ENCODE measurements at places on chromosomes 3 and 15. TPM values are rescaled to one million over a fixed set of nuclear protein-coding genes. Genes with fewer than 3 reads are reported as not detected.

DNA sequence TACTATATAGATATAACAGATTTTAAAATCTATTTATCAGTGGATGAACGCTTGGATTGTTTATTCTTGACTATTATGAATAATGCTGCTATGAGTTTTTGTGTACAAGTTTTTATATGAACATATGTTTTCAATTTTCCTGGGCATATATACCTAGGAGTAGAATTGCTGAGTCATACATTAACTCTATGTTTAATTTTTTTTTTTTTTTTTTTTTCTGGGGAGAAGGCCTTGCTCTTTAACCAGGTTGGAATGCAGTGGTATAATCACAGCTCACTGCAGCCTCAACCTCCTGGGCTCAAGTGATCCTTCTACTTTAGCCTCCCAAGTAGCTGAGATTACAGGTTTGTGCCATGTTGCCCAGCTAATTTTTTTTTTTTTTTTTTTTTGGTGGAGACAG, 9.1 kb downstream of the CIDEC start:
- DNase-seq = no peak

DNA sequence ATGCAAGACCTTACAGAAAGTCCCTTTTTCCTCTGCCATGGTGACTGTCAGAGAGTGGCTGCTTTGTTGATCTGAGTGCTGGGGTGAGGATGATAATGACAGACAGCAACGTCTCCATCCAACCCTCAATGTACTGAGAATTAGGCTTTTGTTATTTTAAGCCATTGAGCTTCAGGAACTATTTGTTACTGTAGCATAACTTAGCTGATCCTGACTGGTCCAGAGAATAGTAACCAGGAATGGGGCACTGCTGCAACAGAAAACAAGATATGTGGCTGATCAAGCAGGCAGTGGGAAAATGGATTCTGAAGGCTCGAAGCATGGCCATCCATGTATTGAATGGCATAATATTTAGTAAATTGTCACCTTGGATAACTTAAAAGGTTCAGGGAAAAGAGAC, 5.2 kb upstream of the KLF13 start:
- no peak for DNase-seq

- DNase-seq = no peak
Observed at GRCh38 chr3:112013784-112014143, 15.0 kb downstream of the TAGLN3 start.

The INKA1 gene
- 10.6 TPM for polyA plus RNA-seq

GRCh38 chr3:123416647-123417046, 32.2 kb downstream of the ADCY5 start:
- DNase-seq = no peak

DNA sequence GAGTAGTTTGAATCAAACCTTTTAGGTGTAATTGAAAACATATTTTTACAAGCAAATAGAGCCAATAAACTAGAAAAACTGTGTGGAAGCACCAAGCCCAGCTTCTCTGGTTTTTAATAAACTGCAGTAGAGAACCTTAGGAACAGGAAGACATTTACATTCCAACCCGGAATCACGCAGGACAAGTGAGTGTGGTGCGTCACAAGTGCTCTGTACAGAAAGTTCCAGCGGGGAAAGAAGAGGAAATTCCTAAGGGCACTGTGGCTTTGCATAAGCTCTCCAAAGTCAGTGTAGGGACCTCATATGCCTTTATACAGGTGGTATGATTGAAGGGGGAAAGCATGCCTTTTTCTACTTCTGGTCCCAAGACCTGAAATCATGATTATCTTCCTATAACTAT, 21.6 kb downstream of the COL8A1 start:
- no peak for DNase-seq

GRCh38 chr3:177463863-177464262, 266.6 kb upstream of the TBL1XR1 start:
- no peak for DNase-seq

The CYP8B1 gene
- polyA plus RNA-seq = 0.67 TPM

DNA sequence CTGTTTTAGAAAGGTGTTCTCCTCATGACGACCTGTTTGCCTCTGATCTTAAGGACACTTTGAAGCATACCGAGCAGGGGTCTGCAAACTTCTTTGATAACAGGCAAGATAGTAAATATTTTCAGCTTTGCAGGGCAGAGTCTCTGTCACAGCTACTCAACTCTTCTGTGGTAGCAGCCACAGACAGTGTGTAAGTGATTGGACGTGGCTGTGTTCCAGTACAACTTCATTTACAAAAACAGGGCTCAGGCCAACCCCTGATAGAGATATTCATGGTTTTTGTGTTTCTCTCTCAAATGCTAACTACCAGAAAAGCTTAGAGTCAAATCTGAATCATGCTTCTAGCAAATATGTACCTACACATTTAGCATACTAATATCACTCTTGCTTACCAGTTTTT, 51.5 kb downstream of the TGFBR2 start:
- DNase-seq = no peak

GRCh38 chr3:158771982-158772381, 29.9 kb upstream of the MFSD1 start:
- DNase-seq = no peak

GRCh38 chr15:39602143-39602542, 21.3 kb downstream of the THBS1 start:
- no peak for DNase-seq

GRCh38 chr15:41921167-41921566, 27.3 kb upstream of the SPTBN5 start:
- DNase-seq = no peak

DNA sequence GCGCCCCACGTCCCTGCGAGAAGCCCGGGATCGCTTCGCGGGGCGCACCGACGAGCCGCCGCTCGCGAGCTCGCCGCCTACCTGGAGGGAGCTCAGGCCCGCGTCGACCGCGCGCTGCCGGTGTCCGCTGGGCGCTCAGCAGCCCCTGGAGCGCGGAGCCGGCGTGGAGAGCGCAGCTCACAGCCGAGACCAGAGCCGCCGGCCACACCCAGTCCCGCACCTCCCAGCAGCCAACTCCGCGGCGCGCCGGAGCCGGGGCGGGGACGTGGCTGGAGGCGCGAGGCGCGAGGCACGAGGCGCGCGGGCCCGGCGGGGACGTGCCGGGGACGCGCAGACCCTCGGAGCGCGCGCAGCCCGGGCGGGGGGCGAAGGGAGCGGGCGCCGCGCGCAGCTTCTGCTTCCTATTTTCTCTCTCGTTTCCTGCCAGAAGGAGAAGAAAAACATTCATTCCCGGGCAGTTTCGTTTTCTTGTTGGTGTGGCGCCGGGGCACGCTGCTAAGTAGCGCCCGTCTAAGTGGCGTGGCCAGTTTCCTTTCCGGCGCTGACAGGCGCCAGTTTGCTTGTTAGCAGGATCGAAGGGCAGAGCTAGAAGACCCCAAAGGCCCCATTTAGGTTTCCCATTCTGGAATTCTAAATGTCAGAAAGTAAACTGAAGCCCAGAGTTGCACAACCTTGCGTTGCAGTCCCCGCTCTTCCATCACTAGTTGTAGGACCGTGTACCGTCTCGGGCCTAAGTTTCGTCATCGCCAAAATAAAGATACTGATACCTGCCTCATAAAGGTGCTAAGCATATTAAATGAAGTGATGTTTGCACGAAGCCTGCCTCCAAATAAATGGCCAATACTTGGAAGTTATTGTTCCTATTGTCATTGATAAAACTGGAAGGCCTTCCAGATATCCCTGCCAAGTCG, at the start of gene GNB4:
GNB4 (minus strand) TSS at position 206 of the 911 bp plus-strand sequence. CDS start 25,270 bp downstream, outside the sequence.
- DNase-seq = peak; percentile 54

DNA sequence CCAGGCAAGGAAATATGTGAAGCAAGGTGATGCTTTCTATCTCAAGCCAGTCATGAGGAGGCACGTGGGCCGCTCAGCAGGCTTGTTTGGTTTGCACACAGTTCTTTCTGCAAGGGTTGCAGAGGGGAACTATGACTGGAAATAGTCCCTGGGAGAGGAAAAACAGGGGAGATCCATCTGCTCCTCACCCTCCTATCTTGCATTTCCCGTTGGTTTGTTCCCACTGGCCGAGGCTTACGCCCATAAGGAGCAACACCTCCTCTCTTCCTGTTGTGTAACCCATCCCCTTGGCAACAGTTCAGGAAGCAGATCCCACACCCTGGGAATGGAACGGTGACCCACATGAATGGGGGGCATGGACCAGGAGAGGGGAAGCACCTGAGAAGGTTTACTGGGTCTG, 72.1 kb upstream of the MAGI1 start:
- no peak for DNase-seq

The ERICH6 gene
- 0.97 TPM for polyA plus RNA-seq

- no peak for DNase-seq
Observed at GRCh38 chr15:78978601-78979179, 33.8 kb upstream of the CTSH start.

GRCh38 chr15:62527387-62527786, 362.3 kb upstream of the C2CD4B start:
- no peak for DNase-seq
